ENCODE measurements at places on chromosomes 3 and 15.
A peak's percentile ranks its signal among the peaks of the same experiment; 100 is the strongest.

- DNase-seq, result peak; percentile 58
These were observed 24.1 kb downstream of the POPDC2 start for GRCh38 chr3:119636249-119636648.

GRCh38 chr15:73683777-73684580 lies at the start of gene CD276:
CD276 (plus strand) TSS chr15:73684383; CDS start chr15:73699640, 15,257 bp downstream.
- DNase-seq, result peak; percentile 98

DNA sequence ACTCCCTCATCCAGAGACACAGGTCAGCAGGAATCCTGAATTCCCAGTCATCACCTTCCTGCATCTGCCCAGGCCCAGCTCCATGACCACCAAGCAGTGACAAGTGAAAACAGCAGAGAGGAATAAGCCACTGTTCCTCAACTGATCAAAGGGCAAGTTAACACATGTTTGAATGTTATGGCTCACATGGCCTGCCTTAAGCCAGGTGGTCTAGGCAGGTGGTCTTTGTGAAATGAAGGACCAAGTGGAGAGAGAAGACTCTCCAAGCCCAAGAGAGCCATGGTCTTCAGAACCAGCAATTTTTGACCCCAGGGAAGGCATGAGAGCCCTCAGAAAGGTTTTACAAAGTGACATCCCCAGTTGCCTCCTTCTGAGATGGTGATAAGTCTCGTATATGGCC lies 161.8 kb downstream of the EPHB1 start:
- no peak for DNase-seq

DNA sequence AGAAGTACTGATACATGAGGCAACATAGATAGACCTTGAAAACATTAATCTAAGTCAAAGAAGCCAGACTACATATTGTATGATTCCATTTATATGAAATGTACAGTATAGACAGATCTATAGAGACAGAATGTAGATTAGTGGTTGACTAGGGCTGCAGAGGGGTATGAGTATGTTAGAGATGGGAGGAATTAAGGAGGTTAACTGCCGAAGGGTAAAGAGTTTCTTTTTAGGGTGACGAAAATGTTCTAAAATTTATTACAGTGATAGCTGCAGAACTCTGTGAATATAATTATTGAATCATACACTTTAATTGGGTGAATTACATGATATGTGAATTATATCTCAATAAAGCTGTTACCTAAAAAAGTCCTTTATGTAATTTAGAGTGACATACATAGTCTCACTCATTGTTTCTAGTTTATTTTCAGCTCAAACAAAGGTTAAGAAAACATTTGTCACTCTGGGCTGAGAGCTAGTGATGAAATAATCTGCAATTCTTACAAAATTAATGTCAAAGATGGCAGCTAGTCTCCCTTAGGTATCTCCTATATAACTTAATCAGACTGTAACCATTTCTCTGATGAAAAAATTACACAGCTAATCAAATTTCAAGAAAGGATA lies 61.4 kb downstream of the DENND4A start:
- peak; percentile 61 for DNase-seq

DNA sequence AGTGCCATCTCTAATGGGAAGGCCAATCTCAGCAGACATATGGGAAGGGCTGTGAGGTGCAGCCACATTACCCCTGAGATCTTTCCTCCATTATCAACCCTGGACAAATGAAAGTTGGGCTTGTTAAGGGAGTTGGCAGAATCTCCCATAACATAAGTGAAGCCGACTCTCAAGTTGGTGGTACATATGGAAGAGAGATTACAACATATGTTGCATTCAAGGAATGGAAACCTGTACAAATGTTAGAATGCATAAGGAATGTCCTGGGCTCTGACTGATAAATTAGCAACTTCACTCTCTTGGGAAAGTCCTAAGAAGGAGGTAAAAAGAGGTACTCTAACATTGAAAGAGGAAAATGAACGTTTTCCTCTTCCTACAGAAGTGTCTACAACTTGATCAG lies 288.7 kb downstream of the IL20RB start:
- DNase-seq, result no peak

DNA sequence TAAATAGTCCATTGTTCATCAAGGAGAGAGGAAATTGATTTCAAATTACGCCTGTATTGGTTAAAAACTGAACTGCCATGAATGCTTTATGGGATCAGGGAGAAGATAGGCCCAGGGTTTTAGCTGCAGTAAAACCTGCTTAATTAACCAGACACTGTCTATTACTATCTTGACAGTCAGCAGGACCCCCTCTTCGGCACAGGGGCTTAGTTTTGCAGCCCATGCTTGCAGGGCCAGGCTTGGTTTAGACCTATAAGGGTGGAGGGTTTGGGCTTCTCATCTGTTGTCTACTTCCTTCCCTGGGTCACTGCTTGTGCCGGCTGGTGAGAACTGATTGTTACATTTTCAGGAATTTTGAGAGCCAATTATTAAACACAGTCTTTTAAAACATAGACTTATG lies 41.1 kb downstream of the PTPRG start:
- DNase-seq, result no peak

GRCh38 chr3:132758740-132759139 lies 36.5 kb upstream of the NPHP3 start:
- DNase-seq, result no peak

DNA sequence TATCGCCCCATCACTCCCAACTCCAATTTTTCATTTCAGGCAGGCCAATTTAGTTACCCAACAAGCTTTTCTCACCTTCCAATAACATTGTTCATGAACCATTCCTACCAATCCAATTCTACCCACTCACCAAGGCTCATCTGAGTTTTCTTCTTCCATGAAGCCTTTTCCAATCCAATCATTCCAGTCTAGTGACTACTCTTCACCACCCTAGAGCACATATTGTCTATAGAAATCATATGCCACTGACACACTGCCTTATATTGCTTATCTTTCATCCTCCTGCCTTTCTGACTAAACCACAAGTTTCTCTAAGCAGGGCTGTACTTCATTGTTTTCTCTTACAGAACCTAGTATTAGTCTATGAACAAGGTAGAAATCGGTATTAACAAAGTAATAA lies 11.4 kb downstream of the CCDC14 start:
- DNase-seq, result no peak

- no peak for DNase-seq
These were observed 151.1 kb downstream of the IL20RB start for GRCh38 chr3:137108699-137109440.

- no peak for DNase-seq
These were observed 93.2 kb downstream of the MAGI1 start for GRCh38 chr3:65945480-65945879.

DNA sequence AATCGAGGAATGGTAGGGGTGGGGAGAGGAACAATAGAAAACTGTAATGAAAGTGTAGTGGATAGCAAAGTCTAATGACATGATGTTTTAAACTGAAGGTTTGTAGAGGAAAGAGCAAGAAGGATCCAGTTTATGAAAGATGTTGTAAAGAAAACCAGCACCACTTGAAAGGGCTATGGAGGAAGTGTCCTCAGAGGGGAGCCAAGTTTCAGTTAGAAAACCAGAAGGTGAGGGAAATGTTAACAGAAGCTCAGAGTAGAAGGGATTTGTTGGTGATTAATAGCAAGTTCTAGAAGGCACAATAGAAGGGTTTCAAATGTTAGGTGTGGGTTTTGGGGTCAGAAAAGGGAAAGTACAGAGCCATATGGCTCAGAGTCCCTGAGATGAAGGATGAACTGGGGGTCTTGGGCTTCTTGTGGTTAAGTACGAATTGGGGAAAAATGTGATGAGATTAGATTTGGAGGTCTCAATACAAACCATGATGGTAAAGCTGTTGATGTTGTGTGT lies 33.8 kb upstream of the LRRC58 start:
- no peak for DNase-seq

Data from suppressor macrophage treated with lipopolysaccharide for 1 hour (primary cell).